ENCODE measurements at places on chromosomes 6 and 20.

DNA sequence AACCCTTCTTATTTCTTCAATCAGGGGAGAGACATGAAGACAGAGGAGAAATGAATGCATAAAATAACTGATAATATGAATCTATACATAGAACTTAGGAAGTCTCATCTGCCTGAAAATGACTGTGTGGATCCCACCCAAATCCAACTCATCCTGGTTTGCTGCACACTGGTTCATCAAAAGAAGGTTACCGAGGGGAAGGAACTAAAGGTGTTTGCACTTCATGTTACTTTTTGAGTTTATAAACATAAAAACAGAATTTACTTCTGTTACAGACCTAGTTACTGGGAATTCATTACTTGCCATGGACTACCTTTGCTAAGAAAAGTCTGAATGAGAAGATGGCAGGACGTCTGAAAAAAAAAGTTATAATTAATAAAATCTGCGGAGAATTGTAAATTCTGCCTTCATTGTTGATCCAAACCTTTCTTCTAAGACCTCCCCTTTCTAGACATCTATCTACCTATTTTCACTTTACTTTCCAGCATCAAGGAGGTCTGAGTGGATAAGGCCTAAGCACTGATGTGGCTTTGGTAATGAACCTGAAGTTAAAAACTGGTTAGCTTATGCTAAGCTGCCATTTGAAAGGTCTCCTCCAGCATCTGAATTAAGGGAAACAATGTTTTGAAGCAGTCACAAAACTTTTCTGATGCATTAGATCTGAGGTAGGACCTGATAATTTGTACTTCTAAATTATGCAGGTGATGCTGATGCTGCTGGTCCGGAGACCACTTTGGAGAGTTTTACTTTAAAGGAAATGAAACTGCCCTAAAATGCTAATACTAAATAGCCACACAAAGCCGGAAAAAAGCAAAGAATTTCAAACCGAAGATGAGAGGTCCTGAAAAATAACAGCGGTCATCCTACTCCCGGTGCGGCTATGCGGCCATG lies 84.0 kb downstream of the HFE start:
- DNase-seq = no peak

DNA sequence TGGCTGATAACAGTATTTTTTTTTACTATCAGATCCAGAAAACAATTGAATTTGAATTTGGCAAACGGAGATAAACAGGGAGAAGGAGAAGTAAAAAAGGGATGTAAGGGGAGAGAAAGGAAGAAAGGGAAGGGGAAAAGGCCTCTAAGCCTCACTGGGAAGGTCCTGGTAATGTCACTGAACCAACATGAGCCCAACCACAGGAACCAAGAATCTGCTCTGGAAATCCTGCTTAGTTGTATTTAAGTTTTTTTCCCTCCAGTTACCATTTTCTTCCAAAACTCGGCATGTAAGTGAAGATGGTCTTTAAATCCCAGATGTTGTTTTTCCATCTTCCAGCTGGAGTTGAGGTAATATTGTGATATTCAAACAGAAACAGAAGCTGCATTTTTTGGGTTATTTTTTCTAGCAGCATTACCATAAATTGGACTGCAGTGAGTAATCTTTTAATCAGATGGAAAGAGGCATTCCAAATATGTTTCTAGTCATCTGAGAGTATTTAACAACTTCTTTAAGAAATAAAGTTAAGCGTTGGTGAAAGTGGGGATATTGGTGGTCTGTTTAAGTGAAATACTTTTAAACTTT lies 91.1 kb downstream of the TXNDC5 start:
- no peak for DNase-seq

DNA sequence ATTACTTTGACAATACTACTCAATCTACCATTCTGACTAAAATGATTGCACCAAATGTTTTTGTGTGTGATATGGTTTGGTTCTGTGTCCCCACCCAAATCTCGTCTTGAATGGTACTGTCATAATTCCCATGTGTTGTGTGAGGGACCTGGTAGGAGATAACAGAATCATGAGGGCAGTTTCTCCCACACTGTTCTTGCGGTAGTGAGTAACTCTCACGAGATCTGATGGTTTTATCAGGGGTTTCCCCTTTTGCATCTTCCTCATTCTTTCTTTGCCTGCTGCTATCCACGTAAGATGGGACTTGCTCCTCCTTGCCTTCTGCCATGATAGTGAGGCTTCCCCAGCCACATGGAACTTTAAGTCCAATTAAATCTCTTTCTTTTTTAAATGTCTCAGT lies 20.8 kb downstream of the SYCP2 start:
- DNase-seq = no peak

DNA sequence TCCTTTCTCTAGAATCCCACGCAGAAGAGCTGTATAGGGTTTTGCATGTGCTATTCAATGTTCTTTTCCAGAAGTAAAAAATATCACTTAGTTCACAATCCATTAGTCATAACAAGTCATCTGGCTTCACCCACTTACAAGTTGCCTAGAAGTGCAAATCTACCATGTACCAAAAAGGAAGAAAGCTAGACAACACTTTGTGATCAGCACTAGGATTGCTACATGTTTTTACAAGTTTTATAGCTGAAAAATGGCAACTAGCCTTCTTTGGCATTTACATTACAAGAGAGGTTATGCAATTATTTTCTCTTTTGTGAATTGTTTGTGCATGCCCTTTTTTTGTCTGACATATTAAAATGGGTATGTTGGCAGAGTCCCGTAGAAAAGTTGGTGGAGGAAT lies 85.6 kb upstream of the PTPRK start:
- peak; percentile 78 for DNase-seq

DNA sequence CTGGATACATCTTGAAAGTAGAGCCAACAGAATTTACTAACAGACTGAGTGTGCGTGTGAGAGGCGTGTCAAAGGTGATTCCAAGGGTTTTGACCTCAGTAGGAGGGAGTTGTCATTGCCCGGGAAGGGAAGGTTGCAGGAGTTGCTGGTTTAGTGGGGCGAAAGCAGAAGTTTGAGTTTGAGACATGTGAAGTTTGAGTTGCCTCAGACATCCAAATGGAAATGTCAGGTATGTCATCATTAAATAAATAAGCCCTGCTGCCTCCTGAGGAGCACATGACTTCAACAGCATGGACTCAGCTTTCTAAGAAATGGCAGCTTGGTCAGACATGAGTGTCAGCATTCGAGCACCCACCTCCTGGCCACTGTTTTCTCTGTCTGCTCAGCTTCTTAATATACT lies 26.6 kb upstream of the TGM2 start:
- DNase-seq = no peak

- DNase-seq = no peak
Observed at GRCh38 chr6:101477436-101477835, 83.9 kb downstream of the GRIK2 start.

- no peak for DNase-seq
Observed at GRCh38 chr6:93624408-93624807, 205.0 kb upstream of the EPHA7 start.

DNA sequence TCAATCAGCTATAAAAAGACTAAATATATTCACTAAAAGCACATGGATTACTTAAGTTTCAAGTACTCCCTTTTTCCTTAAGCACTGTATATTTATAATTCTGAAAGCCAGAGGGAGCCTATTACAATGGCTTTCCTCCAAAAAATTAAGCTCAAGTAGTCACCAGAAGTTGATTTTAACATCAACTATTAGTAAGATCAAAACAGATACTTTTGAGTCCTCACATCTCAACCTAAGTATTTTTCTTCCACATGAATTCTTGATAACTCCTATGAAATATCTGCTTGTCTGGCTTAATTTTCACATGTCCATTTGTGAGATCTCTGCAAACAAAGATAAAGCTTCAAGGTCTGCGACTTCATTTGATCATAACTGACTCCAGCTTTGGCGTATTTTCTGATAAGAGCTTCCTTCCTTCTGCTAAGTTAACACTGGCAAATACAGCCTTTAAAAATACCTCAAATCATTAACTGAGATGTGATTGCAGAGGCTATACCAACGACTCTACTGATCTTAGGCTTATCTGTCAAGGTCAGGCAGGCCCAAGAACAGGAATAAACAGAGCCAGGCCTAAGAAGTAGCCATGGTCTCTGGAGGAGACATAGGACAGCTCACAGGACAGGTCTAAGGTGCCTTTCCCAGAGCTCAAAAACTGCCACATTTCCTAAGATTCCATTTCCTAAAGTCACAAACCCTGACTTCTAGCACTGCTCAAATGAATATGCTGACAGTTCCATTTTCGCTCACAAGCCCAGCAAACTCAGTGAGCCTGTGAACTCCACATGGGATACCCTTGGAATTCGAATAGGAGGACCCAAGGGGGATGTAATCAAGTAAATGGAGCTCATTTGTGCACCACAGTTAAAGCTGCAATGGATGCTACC lies 10.0 kb downstream of the SNX5 start:
- no peak for DNase-seq

DNA sequence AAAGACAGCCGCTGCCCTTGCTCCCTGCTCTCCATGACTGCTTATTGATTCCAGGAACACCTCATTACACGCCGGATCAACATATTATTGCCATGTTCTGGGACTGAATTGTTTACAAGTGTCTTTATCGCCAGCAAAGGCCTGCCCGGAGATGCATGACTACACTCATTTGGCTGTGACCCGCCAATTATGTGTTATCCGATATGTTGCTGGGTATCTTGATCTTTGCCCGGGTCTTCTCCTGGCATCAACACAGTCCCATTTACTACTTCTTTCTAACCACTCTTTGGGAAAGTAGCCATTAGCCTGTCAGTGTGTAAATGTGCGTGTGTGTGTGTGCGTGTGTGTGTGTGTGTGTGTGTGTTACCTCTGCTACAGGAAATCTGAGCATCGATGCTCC lies 15.4 kb downstream of the LINC00237 start:
- DNase-seq = no peak

DNA sequence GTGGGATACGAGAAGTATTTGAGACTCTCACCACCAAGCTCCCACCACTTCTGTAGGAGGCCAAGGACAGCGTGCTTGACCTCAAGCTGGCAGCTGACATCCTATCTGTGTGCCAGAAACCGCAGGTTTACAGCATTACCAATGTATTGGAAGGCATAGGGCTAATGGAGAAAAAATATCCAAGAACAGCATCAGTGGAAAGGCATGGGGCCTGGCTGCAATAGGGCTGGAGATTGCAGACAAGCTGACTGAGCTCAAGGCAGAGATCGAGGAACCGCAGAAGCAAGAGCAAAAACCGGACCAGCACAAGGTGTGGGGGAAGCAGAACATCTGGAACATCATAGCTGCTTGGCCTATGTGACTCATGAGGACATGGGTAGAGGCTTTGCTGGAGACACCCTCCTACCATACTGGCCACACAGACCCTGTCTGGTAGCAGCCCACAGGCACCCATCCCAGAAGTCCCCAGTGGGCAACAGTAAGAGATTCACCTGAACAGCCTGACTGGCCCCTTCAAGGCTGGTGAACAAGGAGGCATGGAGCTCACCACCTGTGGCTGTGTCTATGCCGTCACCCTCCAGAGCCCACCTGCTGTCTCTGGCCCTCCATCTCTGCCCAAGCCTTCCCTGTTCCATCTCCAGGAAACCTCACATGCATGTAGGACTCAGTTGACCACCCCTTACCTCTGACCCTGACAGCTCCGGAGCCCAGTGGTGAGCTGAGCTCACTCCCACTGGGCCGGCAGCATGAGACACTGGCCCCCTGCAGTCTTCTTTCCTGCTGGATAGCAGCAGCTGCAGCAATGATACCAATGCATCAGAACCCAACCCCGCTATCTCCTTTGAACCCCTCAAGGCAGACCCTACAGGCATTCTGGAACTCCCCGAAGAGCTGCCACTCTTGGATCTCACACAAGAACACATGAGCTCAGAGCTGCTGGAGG lies 171.1 kb downstream of the KIF6 start:
- DNase-seq = peak; percentile 48

GRCh38 chr20:21076073-21076472 lies 30.1 kb downstream of the LINC00237 start:
- DNase-seq = no peak

GRCh38 chr6:169816975-169817374 lies 65.6 kb downstream of the ERMARD start:
- DNase-seq = no peak

GRCh38 chr6:145263778-145264211 lies 471.5 kb downstream of the EPM2A start:
- no peak for DNase-seq

- no peak for DNase-seq
Observed at GRCh38 chr6:142336787-142337186, 35.0 kb downstream of the ADGRG6 start.

- no peak for DNase-seq
Observed at GRCh38 chr20:63139837-63140236, 76.1 kb downstream of the YTHDF1 start.

Data from foreskin fibroblast (primary cell).